ENCODE measurements at places on chromosomes 5 and 9. TPM values are rescaled to one million over a fixed set of nuclear protein-coding genes. Genes with fewer than 3 reads are reported as not detected.

GRCh38 chr5:157497875-157498611 lies 38.0 kb downstream of the NIPAL4 start:
- DNase-seq: no peak

- DNase-seq: no peak
Measured at GRCh38 chr9:133290751-133291302, 15.8 kb upstream of the ABO start.

DNA sequence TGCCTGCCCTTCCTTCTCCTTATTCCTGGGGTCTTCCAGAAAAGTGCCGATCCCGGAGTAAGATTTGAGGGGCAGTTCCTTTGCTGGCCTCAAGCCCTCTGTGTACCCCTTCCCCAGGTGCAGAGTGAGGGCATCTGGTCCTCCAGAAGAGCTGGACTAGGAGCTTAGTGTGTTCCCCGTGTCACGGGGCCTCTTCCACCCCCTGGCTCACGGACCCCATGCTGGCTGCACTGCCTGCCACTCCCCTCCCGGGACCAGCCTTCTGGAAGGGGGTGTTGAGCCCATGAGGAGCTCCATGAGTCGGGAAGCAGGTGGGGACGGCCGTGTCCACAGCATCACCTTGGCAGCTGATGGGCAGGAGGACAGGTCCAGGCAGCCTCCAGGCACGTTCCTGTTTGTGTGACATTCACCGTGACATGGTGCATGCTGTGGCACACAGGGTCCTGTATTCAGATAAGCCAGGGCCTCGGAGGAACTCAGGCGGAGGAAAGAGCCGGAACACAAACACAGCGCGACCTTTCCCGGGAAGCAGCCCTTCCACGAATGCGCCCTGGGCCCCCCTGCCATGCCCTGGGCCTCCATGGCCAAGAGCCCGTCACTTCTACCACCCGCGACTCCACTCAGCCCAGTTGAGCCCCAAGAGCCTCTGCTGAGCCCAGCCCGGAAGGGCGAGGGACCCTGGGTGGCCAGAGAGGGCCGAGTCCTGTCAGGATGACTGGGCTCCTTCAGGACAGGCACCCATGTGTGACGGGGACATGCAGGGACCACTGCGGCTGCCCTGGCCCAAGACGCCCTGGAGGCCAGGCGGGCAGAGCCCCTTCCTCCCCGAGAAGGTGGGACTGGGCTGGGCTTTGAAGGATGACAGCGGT lies 5.9 kb upstream of the LCN1 start:
- no peak for DNase-seq

- DNase-seq: no peak
Measured at GRCh38 chr5:119036101-119036762, 34.7 kb upstream of the DMXL1 start.

GRCh38 chr5:111214052-111214742 lies 10.0 kb upstream of the CAMK4 start:
- no peak for DNase-seq

DNA sequence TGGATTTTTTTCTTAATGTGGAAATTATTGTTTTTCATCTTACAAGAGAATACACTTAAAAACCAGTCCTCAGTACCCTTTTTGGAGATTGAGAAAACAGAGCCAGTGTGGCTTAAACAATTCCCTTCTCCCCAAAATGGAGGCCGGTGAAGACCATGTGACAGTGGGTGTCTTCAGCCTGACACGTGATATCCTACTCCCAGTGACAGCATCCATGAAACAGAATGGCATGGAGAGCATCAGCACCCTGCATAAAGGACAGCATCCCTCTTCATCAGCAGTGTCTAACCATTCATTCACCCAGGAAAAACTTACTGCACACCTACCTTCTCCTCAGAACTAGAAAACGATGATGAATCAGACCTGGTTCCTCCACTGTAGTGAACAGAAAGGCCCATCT lies 103.4 kb upstream of the RAI14 start:
- DNase-seq: no peak

GRCh38 chr5:10474521-10475075 lies 32.9 kb downstream of the ROPN1L start:
- DNase-seq: no peak

DNA sequence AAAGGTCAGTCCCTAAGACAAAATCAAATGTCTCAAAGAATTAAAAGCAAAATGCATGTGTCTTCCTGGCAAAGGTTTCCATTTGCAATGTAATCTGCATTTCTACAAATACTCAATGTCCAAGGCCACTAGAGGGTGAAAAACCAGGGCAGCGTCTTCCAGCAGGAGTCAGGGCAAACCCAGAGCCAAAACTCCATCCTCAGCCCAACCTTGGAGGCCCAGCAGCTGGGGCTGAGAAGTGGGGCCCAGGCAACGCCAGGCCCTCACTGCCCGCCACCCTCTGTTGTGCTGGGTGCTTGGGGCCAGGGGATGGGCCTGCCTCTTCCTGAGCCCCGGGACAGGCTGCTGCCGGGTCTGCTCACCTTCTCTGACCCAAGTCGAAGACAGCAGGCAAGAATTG lies 200.1 kb downstream of the PAX5 start:
- no peak for DNase-seq

DNA sequence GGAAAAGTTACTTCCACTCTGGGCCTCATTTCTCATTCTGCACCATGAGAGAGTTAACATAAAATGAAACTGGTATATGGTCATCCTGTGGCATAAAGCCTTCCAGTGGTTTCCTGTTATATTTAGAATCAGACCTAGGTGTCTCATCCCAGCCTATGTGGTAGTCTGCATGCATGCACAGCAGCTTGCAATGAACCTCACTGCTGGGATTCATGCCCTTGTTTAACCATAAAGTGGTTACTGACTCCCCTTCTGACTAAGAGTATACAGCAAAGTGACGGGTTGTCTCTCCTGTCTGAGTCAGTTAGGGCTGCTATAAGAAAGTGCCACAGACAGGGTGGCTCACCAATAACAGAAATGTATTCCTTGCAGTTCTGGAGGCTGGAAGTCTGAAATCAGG lies 14.7 kb upstream of the TDRD7 start:
- DNase-seq: no peak

DNA sequence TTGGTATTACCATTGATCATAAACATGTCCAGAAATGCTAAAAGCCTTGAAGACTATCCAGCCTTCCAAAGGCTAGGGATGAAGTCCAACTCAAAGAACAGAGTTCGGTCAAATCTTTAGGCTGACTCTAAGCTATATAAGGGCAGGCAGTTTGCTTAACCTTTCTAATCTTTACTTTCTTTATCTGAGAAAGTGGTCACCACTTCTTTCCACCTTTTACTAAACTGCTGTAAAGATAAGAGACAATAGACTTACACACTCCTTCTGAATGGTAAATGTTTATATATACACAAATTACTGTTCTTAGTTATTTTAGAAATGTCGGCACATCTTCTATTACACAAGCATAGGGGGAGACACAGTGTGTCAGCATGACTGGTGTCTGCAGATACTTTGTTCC lies 100.4 kb downstream of the NREP start:
- DNase-seq: no peak

GRCh38 chr5:43270645-43271044 lies 42.6 kb downstream of the HMGCS1 start:
- no peak for DNase-seq

DNA sequence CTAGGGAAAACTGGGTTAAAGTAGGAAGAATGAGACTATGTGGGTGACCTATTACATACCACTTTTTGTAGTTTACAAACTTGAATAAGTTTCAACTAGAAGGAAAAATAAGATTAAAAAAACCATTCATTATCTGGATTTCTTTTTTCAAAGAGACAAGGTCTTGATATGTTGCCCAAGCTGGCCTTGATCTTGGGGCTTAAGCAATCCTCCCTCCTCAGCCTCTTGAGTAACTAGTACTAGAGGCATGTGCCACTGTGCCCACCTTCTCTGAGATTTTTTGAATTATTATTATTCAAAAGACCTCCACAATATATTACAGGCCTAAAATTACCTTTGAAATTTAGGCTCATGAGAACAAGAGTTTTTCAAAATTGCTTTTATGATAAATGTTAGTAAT lies 63.2 kb downstream of the NR2F1-AS1 start:
- DNase-seq: no peak

DNA sequence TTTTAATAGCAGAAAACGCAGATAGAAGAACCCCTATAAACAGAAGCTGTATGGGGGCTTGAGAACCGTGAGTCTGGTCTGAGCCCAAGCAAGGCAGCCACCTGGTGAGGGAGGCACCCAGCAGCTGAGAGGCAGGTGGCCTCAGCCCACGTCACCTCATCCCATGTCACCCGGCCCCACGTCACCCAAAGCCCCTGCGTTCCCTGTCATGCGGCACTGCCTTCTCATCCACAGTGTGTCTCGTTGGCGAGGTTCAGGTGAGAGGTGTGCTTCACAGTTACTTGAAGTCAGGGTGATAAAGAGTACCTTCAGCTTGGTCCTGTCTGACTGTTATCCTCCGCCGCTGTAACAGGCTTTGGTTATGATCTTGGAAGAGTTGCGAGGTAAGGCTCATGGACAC lies 80.6 kb upstream of the IRX4 start:
- no peak for DNase-seq

Gene FOXD4L5
- polyA plus RNA-seq: 0.25 TPM

Gene SPINK6
- not detected for polyA plus RNA-seq

Gene FBN2
- polyA plus RNA-seq: 110 TPM

Gene LCNL1
- 0.41 TPM for polyA plus RNA-seq

Gene FAM151B
- 2.2 TPM for polyA plus RNA-seq

Gene TPPP
- 4.1 TPM for polyA plus RNA-seq

Gene SLC22A4
- 9.2 TPM for polyA plus RNA-seq

Gene NR6A1
- 0.79 TPM for polyA plus RNA-seq

Gene LURAP1L
- polyA plus RNA-seq: 23.6 TPM
